Natural killer cell (primary cell): ENCODE measurements at places on chromosomes 6 and 20. TPM values are rescaled to one million over a fixed set of nuclear protein-coding genes. Genes with fewer than 3 reads are reported as not detected.

OR11A1 gene
- not detected for total RNA-seq

SOX4 gene
- 6.4 TPM for total RNA-seq

FKBP5 gene
- total RNA-seq: 27.3 TPM

WFDC10B gene
- not detected for total RNA-seq

KCNK17 gene
- total RNA-seq: 0.24 TPM

PAK5 gene
- not detected for total RNA-seq
